AG09309 (cell line): ENCODE measurements at places on chromosomes 3 and 15.

DNA sequence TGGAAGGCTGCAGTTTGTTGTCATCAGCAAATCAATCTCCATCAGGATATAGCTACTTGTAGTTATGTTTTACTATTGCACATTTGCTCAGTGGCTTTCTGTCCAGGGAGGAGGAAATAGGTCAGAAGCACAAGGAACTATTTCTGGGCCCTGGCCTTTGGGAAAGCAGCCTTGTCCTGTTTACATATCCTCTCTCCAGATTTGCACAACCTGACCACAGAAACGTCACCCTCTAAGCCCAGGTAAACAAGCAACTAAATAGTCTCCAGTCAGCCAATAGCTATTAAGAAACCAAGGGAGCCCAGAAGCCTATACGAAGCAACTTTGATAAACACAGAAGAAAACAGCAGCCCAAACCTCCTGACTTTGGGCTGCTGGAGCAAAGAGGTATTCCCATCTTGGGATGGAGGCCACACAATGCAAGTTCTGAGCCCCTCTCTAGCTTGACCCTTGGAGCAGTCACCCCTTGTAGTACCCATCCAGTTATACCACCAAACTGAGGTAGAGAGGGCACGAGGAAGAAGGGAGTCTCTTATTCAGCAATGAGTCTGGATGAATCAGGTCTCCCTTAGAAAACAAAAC is 2.3 kb upstream of the FEM1B start:
- DNase-seq, result no peak

GRCh38 chr3:83096-83495 is 113.5 kb upstream of the CHL1 start:
- DNase-seq, result no peak

- no peak for DNase-seq
Measured at GRCh38 chr3:14434126-14434497, 31.7 kb downstream of the SLC6A6 start.

DNA sequence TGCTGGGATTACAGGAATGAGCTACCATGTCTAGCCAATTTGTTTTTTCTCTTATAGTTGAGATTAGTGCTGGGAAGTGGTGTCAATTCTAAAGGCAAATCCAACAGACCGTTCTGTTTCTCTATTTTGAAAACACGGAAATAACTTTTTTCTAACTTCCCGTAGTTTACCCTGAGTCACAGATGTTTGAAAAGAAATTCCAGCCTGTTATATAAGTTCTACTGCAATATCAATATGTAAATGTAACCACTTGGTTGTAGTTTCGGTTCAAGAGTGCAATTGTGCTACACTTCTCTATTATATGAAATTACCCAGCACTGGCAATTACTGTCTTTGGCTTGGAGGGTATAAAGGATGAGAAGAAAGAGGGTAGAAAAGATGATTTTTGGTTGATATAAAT is 22.3 kb upstream of the GNB4 start:
- DNase-seq, result no peak

DNA sequence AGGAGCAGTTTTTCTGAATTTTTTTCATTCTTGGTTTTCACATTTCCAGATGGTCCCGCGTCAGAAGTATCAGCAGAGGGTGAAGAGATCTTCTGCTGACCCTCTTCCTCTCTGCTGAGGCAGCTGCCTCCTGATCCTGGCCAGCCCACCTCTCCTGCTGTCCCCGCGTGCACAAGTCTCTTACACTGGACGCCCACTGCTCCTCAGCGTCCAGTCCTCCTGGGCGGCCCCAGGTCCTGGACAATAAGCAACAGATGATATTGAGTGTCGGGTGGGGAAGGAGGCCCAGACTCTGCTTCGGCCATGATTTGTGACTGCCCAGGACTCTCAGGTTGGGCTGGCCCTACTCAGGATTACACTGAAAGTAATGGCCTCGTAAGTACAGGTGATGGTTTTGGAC is 50.1 kb downstream of the KLHL25 start:
- DNase-seq, result no peak

- no peak for DNase-seq
Measured at GRCh38 chr3:10554746-10555145, 49.4 kb upstream of the ATP2B2 start.

DNA sequence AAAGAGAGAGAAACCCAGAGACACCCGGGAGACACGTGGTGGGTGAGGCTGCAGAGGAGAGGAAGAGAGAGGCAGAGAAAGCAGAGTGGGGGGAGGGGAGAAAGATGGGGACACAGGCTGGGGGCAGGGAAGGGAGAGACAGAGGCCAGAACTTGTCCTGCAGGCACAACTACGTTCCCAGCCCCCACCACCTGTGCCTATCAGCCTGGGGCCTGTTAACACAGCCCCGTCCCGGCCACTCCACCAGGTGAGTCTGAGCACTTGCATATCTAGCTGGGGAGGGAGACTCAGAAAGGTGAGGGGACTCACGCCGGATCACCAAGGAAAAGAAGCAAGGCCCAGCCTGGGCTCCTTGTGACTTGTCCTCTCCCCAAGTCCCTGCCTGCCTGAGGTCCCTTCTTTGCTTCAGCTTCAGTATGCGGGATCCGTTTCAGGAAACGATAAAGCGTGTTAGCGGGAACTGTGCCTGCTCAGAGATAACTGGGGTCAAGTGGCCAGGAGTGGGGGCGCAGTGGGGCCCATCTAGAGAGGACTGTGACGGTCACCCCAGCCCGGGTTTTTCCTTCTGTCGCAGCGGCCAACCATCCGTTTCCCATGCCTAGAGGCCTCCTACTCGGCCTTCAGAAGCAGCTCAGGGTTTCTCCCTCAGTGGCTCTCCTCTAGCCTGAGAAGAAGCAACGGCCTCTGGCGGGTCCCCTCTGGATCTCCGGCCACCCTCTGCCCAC is 10.3 kb downstream of the LINGO1 start:
- DNase-seq, result no peak

GRCh38 chr15:29789871-29790270 is 32.4 kb downstream of the TJP1 start:
- DNase-seq, result no peak

GRCh38 chr3:127739347-127740135 is 66.8 kb downstream of the ABTB1 start:
- DNase-seq, result no peak

DNA sequence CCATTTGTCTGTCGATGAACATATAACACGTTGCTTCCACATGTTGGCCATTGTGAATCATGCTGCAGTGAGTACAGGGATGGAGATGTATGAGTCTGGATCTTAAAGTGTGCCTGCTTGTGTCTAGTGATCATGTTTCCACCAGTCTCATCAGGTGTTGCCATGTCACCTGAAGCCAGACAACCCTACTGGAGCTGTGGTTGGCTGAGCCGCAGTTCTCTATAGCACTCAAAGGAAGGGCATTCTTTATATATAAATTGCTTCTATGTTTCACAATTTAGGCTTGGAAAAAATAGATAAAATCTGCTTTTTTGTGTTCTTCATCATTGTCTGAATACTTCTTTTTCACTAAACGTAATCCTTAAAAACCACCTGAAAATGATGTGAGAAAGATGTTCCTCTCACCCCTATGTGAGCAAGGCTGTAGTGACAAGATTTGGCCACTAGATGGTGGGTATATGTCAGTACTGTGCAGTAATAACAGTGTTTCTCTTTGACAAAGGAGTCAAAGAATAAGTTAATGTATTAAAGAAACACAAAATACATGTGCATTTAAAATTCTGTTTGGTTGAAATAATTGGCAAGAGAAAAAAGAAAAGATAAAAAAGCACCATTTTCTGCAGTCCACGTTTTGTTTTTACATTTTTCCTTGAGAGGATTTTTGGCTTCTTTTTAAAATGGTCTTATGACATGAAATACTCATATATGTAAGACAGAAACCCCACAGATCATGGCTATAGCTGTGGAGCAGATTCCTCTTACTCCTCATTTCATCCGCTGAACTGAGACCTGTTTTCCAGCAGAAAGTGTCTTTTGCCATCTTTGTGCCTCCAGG is 394.5 kb upstream of the DPPA4 start:
- DNase-seq, result peak; percentile 28

GRCh38 chr3:144301863-144302262 is 330.2 kb downstream of the DIPK2A start:
- no peak for DNase-seq

DNA sequence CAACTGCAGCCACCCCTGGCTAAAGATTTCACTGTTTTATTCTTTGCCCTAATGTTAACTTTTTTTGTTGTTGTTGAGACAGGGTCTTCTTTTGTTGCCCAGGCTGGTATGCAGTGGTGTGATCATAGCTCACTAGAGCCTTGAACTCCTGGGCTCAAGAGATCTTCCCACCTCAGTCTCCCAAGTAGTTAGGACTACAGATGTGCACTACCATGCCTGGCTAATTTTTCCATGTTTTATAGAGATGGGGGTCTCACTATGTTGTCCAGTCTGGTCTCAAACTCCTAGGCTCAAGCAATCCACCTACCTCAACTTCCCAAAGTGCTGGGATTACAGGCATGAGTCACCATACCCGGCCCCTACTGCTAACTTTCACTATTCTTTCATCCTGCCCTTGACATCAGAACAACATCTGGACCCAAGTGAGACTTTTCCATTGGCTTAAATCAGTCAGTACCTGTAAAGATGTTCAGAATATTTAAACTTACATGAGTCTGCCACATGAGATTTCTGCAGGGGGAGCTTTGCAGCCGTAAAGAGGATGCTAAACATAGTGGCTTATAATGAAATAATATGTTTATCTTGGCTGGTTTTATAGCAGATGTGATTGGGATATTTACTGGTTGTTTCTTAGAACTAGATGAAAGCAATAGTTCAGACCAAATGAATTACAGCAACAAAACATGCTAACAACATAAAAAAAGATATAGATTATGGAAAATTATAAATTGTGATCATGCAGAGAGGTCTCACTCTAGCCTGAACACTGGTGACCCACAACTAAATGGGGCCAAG is 73.6 kb downstream of the HMG20A start:
- no peak for DNase-seq

- DNase-seq, result no peak
Measured at GRCh38 chr3:177491296-177492032, 294.2 kb upstream of the TBL1XR1 start.

DNA sequence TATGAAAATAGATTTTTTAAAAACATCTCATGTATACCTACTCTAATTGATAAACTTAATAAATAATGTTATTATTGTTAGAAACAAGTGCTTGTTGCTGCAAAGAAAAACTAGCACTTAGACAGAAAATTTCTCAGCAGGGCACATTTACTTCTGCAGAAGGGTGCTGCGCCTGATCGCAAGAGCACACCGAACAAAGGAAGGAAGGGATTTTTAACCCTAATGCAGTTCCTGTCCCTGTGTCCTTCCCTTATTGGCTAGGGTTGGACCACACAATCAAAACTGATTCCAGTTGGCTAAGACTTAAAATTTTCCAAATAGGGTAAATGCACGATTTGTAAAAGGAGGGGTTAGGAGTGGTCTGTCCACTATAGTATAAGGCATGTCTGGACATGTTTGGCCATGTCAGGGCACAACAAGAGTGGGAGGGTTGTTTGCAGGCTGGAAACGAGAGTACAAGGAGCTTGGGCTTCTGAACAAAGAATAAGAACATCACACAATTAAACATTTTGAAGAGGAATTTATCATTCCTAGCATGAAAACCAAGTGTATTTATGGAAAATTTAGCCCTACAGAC is 4.7 kb downstream of the DTWD1 start:
- no peak for DNase-seq

DNA sequence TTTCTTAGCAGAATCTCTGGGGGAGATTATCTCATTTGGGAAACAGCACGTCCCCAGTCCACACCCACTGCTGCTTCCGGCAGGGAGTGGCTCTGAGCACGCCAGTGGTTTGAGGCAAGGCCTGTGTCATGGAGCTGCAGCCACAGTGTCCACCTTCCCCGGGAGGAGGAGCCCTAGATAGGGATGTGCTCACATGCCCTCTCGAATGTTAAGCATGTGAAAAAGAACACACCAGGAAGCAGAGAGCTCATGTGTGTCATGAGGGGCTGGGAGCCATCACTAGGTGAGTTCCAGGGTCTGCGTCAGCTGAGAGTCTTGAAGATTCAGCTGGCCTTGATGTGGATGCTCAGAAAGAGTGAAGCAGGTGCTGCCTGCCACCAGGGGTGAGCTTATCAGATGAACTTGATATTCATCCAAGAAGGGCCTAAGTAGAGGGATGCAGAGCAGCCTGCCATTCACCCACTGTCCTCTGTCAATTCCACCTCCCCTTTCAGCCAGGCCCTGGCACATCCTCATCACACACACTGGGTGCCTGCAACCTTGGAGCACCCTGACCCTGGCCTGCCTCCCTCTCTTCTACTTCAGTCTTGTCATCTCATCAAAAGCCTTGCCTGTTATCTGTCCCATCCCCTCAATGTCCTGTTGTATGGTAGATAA is 16.3 kb downstream of the ITGA11 start:
- DNase-seq, result no peak

DNA sequence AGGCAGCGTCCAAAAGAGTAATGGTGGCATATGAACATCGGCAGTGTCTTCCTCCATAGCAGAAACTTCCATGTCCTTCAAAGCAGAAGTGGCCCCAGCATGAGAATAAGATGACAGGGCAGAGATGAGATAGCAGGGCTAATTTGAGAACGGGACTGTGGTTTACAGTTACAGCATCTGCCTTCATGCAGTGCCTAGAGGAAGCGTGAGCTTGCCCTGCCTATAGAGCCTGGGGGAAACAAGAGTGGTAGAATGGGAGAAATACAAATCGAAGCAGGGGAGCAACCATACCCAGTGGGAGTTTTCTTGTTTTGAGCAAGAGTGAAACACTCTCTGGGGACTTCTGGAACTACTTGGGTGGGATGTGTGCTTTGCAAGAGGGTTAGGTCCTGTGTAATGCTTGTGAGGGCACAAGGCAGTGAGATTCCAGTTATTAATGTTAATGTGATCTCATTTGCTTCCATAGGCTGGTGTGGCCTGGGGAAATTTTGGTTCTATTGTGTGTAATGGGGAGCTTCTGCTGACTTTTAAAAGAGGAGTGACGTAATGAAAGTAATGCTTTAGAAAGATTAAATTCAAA is 616.9 kb downstream of the ZIC1 start:
- no peak for DNase-seq

GRCh38 chr3:181712553-181713279 is 991 bp downstream of the SOX2 start:
- no peak for DNase-seq

DNA sequence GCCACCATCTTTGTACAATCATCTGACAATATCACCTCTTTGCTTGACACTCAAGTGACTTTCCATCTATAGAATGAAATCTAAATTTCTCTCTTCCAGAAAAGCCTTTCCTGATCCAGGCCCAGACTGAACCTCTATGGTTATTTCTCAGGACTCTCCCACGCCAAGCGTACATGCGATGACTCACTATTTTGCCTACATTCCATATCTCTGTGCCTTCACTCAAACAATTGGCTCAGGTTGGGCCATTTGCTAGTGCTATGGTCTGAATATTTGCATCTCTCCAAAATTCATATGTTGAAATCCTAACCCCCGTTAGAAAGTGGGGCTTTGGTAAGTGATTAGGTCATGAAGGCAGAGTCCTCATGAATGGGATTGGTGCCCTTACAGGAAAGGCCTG is 43.9 kb downstream of the ST3GAL6 start:
- no peak for DNase-seq

GRCh38 chr3:49781415-49782199 is 4.7 kb downstream of the IP6K1 start:
- no peak for DNase-seq
